Right kidney (tissue), 9 donors: ENCODE measurements at places on chromosomes 4 and X.

GRCh38 chrX:149633511-149633910 is 1.9 kb upstream of the TMEM185A start:
- no peak for DNase-seq

GRCh38 chr4:1393866-1394265 is 12.4 kb downstream of the NKX1-1 start:
- DNase-seq: no peak

DNA sequence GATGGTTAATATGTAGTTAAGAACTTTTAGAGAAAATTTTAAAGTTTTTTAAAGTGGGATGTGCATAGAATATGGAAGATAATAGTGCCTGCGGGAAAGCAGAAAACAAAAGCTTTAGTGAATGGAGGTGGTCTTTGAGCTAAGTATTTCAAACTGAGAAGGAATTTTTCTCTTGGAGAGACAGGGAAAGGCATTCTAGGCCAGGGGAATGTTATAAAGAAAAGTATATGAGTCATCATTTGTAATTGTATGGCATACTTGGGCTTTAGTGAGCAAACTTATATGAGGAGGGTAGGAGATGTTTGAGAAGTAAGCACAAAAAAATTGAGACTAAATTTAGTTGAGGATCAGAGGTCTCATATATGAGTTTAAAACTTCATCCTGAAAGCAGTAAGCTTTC is 467.0 kb downstream of the PPARGC1A start:
- DNase-seq: no peak

DNA sequence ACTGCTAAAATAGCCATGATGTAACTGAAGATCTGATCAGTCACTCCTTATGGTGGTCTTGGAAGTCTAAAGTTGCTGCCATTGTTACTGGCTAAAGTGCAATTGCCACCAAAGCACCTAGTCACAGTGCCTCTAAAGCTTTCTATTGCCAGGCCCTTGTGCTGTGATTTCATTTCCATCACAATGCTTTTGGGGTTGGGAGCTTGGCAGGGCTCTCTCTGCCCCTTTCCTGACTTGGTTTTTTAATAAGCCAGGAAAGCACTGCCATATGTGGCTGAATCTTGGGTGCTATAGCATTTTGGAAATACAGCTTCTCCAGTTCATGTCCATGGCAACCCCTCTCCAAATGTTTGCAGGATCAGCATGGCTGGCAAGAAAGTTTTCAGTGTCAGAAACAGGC is 1712.4 kb upstream of the TENM3 start:
- no peak for DNase-seq

- DNase-seq: no peak
These were observed 150.9 kb downstream of the BCOR start for GRCh38 chrX:39946822-39947221.

GRCh38 chrX:154308108-154308946 is 12.7 kb downstream of the TKTL1 start:
- no peak for DNase-seq

- DNase-seq: no peak
These were observed 23.7 kb upstream of the CASK start for GRCh38 chrX:41946989-41947612.

DNA sequence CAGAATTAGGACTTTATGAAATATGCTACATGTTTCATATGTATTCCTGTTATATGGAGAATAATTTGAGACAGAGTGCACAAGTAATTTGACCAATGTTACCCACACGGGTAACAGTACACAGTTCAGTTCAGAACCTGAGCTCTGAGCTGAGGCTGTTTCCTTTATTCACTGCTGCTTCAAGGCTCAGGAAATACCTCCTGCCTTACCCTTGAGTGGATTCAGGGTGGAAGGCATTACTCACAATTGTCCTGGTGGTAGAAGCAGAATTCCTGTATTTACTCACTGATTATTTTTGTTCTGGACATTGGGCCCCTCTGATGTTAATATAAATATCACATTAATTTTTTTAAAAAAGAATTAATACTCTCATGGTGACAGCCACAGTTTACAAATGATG is 73.5 kb upstream of the CAMK2D start:
- no peak for DNase-seq

DNA sequence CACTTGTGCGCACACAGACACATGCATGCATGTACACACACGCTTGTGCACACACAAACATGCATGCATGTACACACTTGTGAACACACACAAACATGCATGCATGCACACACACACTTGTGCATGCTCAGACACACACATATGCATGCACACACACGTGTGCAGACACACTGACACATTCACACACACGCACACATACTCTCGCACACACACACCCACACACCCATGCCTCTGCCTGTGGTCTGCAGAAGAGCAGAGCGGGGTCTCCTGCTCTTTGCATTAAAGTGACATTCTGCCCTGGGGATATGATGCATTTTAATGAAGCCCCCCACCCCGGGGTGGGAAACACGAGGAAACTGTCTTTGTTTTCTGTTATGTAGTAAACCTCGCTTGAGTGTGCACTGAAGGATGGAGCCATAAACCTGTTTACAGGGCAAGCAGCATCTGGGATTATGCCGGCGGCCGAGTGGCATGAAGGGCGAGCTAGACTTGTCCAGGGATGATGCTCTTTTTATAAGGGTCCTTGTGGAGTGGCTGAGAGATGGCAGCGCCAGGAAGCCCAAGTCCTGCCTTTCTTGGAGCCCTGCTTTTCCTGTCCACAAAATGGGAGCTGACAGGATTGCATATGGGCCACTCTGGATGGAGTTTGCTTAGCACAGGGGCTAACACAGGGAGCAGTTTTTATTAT is 17.8 kb downstream of the PSAPL1 start:
- DNase-seq: no peak

GRCh38 chrX:109830157-109830703 is 97.2 kb upstream of the ACSL4 start:
- no peak for DNase-seq

GRCh38 chr4:165844161-165844560 is 28.9 kb upstream of the TLL1 start:
- DNase-seq: no peak

- no peak for DNase-seq
These were observed 302.7 kb downstream of the KCTD8 start for GRCh38 chr4:44145868-44146267.

GRCh38 chrX:40422021-40422420 is 158.7 kb upstream of the ATP6AP2 start:
- DNase-seq: no peak

- DNase-seq: no peak
These were observed 1080.9 kb upstream of the IGFBP7 start for GRCh38 chr4:58191109-58191508.

DNA sequence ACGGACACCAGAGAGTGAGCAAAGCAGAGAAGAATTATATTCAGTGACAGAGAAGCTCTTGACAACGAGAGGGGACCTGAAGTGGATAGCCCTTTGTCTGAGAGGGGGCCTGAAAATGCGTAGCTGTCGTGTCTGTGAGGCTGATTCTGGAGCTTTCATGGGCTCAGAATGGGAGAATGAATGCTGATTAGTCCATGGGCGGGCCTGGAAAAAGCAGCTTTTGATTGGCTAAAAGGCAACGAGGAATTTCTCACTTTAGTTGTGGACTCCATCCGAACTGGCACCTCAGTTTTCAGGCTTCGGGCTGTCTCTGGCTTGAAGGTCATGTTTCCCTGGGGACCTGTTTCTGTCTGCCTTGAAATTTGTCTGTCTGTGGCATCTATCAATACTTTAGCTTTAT is 487.1 kb downstream of the TECRL start:
- DNase-seq: no peak

DNA sequence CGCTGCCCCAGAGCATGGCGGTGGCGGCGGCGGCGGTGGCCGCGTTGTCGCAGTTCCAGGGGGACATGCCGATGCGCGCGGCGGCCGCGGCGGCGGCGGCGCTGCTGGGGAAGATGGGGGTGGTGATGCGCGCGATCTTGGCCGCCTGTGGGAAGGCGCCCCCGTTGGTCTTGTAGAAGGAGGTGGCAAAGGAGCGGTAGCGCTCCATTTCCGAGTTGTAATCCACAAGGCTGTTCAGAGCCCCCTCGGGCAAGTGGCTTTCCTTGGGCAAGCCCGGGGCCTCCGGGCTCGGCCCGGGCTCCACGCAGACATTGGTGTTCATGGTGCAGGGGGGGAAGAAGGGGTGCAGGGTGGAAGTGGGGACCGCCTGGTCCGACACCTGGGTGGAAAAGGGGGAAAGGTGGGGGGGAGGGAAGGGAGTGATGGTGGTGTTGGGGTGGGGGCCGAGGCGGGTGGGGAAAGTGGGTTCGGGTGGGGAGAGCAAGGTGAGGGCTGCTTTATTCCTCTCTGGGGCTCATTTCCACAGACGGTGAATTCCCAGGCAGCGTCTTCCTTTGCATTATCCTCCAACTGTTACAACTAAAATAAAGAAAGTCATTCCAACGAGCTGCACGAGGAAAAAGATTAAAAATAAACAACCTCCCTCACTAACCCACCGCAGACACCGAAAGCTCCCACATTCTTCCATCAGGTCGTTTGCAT is 3.1 kb downstream of the CXXC4 start:
- peak; percentile 77 for DNase-seq

DNA sequence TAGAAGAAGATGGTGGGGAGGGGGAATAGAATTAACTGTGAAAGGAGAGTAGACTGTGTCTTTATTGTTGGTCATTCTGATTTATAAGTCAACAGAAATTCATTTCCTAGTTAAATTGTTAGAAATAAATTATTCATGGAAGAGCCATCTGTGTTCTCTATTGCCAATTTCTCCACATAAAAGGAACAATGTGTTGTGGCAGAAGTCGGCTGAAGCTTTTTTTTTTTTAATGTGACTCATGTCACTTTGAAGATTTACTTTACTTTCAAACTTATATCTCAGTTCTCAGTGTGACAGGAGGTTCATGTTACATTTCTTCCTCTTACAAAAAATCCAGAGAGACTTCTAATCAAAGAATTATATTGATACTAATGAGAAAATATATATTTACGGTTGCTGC is 60.5 kb downstream of the CPE start:
- no peak for DNase-seq

DNA sequence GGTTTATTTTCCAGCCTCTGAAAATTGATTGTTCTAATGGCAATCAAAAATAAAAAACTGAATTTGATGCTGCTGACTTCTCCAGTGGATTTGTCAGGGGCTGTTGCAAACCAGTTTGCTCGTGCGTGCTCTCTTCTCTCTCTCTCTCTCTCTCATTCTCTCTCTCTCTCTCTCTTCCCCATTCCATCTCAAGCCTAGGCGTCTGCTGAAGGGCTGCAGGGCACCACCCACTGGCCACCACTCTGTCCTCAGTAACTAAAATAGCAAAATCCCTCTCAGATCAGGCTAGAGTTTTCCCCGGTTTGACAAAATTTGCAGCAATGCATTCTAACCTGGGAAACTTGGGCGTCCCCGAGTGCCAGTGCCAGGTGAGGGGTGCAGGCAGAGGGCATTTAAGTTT is 19.4 kb downstream of the NKX6-1 start:
- DNase-seq: no peak

- DNase-seq: no peak
These were observed 46.1 kb downstream of the CNGA2 start for GRCh38 chrX:151780621-151781020.

DNA sequence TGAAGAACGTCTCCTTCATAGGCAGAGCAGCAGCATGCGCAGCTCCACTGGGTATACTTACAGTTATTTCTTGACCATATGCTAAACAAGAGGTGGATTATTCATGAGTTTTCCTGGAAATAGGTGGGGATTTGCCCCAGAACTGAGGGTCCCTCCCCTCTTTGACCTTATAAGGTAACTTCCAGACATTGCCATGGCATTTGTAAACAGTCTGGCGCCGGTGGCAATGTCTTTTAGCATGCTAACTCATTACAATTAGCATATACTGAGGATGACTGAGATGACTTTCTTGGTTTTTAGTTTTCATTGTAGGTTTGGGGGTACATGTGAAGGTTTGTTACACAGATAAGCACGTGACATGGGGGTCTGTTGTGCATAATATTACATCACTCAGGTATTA is 97.3 kb downstream of the MTNR1A start:
- DNase-seq: no peak

DNA sequence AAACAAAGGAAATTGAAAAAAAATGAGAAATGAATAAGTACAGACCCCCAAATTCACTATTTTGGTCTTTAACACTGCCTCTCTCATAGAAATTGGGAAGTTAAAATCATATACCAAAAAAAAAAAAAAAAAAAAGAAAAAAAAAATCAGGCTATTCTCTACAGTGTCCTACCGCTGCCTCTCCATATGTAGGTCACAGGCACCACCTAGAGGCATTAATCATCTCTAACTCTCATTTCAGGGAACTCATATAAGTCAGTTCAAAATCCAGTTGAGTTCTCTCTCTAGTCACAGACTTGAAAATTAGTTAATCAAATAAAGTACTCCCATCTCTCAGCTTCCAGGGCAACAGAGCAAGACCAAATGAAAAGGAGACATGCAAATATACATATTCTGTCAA is 47.9 kb downstream of the COX18 start:
- DNase-seq: no peak

DNA sequence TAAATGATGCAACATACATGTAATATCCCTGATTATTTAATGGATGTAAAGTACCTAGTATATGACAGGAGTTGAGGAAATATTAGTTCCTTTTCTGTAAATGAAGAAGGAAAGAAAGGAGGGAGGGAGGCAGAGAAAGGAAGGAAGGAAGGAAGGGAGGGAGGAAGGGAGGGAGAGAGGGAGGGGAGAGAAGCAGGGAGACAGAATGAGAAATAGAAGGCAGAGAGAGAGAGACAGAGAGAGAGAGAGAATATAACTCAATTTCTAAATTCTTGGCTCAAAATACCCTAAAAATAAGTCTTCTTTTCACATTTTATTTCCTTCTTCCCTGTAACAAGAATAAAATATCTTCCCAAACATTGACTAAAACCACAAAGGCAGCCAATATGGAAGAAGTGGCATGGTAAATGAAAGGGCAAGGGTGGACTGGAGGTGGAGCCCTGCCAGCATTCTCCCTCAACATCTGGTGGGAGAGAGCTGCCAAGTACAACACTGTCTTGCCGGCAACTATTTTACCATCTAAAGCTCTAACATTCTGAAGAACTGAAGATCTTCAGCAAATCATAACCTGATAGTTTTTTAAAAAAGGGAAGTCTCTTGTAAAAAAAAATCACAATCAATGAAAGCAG is 245.1 kb downstream of the PPP3CA start:
- DNase-seq: no peak

DNA sequence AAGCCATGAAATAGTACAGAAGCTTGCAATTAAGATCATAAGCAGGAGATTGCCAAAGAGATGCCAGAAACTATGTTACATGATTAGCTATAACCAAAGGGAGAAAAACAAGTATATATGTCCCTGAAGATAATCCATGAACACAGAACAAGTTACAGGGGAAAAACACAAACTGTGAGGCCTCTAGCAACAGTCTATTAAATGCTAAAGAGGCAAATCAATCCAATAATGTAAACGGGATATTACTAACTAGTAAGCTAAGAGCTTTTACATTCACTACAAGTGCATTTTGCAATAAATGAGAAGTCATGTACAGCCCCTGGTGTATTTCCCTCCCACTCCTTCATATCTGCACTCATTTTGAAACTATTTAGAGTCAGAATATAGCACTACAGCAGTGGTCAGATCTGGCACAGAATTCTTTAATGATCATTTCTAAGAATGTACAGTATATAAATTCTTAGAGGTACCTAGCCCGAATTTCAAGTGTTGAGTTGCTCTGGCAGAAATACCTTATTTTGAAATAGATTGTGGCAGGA is 449.8 kb upstream of the SMIM31 start:
- DNase-seq: no peak

GRCh38 chrX:39952989-39953388 is 144.8 kb downstream of the BCOR start:
- DNase-seq: no peak
